ENCODE measurements at places on chromosomes 12 and 14. TPM values are rescaled to one million over a fixed set of nuclear protein-coding genes. Genes with fewer than 3 reads are reported as not detected.

The KLRD1 gene
- 0.08 TPM for total RNA-seq

The GNG2 gene
- 0.15 TPM for total RNA-seq

DNA sequence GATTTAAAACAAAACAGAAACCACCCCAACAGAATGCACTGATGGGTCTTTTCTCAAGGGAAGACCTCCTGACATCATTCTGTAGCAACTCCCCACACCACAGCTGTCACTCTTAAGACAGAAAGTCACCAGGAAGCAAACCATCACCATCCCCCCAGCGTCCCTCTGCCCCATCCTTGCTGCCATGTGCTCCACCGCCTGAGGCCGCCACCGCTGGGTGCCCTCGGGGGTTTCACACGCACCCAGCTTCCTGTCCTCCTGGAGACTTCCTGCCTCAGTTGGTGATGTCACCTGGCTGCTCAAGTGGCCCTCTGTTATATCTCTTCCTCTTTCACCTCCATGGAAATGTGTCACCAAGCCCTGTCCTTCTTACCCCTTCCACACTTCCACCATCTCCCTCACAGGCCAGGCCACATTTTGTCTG, 71.4 kb upstream of the GPR68 start:
- peaks cover 11% of the 10 kb centered on the region for H3K36me3 ChIP-seq
- H3K4me3 ChIP-seq: no peak overlapping the region
- no peaks in the 10 kb centered on the region for H3K27me3 ChIP-seq
- no peaks in the 10 kb centered on the region for H3K4me1 ChIP-seq

DNA sequence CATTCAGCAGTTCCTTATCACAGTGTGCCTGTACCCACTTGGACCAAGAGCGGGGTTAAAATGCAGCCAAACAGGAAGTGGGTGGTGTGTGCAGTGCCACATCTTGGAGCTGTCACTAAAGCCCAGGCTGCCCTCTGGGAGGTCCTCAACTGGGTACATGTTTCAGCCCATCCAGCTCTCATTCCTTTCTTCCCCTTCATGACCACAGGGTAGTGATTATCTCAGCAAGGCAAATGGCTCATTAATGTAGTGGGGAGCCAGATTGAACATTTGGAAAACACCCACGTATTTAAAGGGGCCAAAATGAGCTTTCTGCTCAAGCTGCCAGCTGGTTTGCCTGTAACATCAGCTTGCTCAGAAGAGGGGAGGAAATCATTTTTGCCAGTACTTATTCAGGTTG, 210.8 kb upstream of the BTG1 start:
- DNase-seq: no peak
- no peak overlapping the region for H3K27ac ChIP-seq
- H3K4me3 ChIP-seq: no peak overlapping the region
- H3K4me1 ChIP-seq: no peaks in the 10 kb centered on the region
- no peaks in the 10 kb centered on the region for H3K27me3 ChIP-seq

GRCh38 chr12:95107362-95107761, 33.9 kb upstream of the NR2C1 start:
- no peaks in the 10 kb centered on the region for H3K27me3 ChIP-seq
- no peak for DNase-seq
- H3K27ac ChIP-seq: no peak overlapping the region
- no peaks in the 10 kb centered on the region for H3K36me3 ChIP-seq

- no peaks in the 10 kb centered on the region for H3K4me1 ChIP-seq
- no peak overlapping the region for H3K27ac ChIP-seq
- no peak overlapping the region for H3K4me3 ChIP-seq
- H3K36me3 ChIP-seq: peaks cover 49% of the 10 kb centered on the region
These were observed 32.5 kb downstream of the MPHOSPH9 start for GRCh38 chr12:123200414-123200813.
